ENCODE measurements at places on chromosomes 16 and 17. TPM values are rescaled to one million over a fixed set of nuclear protein-coding genes. Genes with fewer than 3 reads are reported as not detected.

Gene ALDH3A1
- total RNA-seq = 3.4 TPM

Gene CCL8
- 1.2 TPM for total RNA-seq

Gene UTS2R
- not detected for total RNA-seq

Gene MEIOB
- 0.17 TPM for total RNA-seq

Gene CHST5
- 0.63 TPM for total RNA-seq

Gene ST6GALNAC2
- 2.4 TPM for total RNA-seq

Gene STX1B
- 0.58 TPM for total RNA-seq

Gene SPN
- total RNA-seq = 9.0 TPM

Gene PIP4K2B
- total RNA-seq = 46.7 TPM

Gene TBC1D3H
- total RNA-seq = not detected

Gene TBC1D3G
- not detected for total RNA-seq

Gene CA7
- not detected for total RNA-seq

Gene CBFA2T3
- total RNA-seq = 5.2 TPM

Gene KCNH6
- not detected for total RNA-seq

Measured in mucosa of gallbladder (tissue), 1 donor.